ENCODE measurements at places on chromosomes 3 and 15.

DNA sequence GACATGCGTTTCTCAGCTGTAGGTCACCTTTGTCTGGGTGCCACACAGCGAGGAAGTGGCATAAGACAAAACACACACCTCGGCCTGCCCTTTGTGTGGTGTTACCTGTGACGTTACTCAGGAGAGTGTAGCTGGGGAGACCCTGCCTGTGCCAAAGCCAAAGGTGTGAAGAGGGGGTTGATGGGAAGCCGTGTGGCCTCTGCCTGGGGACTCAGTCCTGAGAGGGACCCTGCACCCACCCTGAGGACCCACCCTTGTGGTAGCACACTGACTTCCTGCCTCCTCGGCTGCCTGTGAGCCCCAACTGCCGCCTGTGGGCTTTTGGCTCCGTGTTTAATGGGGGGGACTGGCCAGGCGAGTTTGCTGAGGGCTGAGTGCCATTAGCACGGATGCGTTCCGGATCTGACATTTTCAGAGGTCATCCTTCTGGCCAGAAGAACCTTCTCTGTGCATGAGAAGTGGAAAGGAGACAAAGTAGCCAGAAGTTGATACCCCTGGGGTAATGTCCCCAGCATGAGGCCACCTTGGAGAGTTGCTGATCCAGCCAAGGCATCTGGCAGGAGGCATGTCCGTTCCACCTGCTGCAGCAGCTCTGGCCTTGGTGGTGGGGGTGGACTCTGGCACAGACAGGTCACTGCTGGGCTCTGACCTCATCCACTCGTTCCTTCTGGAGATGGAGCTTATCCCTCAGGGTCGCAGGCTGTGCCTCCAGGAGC is 51.8 kb upstream of the FURIN start:
- no peak for DNase-seq

- DNase-seq = no peak
Measured at GRCh38 chr3:156418428-156418827, 136.5 kb downstream of the SSR3 start.

GRCh38 chr3:183208800-183209199 is 44.3 kb upstream of the B3GNT5 start:
- DNase-seq = no peak

GRCh38 chr3:161915418-161915750 is 418.8 kb downstream of the OTOL1 start:
- DNase-seq = no peak

DNA sequence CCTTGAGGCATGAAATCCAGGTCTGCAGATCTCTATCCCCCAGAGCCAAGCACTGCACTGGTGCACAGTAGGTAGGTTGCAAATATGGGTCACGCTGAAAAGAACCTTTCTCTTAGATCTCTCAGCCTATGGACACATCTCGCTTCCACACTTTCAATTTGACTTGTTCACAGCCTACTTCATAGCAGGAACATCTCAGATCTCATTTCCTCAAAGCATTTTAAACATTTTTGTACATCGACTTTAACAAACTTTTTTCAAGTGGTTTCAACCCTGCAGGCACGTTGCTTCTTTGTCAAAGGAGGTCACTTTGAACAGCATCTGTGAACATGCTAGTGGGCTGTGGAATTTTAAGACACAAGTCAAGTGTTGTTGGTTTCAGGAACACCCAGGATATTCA is 76.0 kb downstream of the SLC12A8 start:
- no peak for DNase-seq

DNA sequence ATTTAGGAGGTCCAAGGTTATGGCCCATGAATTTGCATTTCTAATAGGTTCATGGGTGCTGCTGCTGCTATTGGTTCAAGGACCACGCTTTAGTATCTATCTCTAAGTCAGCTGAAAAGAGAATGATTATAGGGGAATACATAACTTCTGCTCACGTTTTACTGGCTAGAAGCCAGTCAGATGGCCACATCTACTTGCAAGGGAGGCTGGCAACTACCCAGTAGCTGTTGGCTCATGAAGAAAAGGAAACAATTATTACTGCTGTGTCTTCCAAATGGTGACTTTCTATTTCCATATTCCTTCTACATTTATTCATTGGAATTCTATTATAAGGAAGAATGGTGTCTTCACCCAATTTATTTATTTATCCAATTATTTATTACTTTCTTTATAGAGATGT is 54.2 kb downstream of the SLC25A36 start:
- no peak for DNase-seq

- DNase-seq = no peak
Measured at GRCh38 chr3:46497556-46498265, at the start of gene RTP3. RTP3 (plus strand) TSS chr3:46497976; CDS start chr3:46498063, 87 bp downstream.

DNA sequence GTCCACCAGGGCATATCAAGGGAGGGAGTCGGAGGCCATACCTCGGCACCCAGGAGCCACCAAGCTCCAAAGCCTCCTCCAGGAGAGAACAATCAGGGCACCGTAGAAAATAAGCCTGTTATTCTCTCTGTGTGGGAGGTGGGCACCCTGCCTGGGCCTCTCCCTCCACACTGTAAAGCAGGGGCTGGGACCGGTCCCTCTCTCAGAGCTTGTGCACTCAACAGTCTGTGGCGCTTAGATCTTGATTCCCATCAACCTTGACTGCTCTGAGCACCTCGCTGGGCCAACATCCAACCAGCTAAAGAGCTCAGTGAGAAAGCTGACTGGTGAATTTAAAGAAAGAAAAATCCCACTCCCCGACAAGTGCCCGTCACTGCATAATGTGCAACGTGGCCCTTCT is 53.0 kb downstream of the PCSK6 start:
- no peak for DNase-seq

DNA sequence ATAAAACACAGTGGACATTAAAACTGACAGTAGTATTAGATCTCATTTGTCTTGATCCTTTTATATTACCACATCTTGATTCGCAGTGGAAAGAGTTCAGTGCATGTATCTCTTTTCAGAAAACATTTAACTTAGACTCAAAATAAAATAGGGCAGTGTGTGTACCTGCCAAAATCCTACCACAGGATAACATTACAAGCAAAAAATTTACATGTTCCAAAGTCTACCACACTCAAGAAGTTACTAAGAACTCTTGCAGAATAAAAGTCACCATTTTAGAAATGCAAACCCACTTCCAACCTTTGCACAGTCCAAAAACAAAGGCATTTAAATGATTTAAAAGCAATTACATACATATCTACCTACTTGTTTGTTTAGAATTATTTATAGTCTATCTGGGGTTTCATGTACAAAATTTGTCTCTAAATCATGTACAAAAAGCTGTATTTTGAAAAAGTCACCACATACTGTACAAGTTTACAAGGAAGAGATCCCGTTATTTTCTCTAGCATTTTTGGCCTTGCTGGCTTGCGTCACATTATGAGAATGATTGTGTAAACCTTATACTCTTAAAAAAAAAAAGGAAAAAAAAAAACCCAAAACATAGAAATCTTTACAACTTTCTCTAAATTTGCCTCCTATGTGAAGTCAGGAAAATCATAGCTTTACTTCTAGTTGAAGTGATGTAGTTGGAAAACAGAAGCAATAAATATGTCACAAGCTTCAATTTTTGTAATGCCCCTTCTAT is 153.8 kb downstream of the ADAM10 start:
- no peak for DNase-seq

- DNase-seq = no peak
Measured at GRCh38 chr15:70528270-70528706, 235.1 kb downstream of the UACA start.

- no peak for DNase-seq
Measured at GRCh38 chr3:114627770-114628169, 333.9 kb downstream of the TIGIT start.

- no peak for DNase-seq
Measured at GRCh38 chr3:175227126-175227525, 368.0 kb downstream of the NAALADL2 start.

DNA sequence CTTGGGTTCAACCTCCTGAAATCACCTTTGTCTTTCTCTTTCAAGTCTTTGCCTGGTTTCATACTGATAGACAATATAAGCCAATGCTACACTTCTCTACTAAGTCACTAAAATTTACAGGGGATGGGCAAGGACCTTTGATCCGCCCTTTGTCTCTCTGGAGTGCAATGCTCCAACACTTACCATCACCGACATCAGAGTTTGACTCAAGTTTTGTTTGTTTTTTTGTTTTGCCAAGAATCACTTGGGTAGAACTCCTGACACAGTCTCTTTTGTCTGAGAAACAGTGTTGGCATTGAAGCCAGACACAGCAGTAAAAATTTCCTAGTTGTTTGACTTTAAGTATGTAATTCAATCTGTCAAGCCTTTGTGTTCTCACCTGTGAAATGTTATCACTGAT is 29.3 kb downstream of the NFKBIZ start:
- no peak for DNase-seq

GRCh38 chr3:58485801-58486435 is 6.0 kb upstream of the KCTD6 start:
- DNase-seq = no peak

DNA sequence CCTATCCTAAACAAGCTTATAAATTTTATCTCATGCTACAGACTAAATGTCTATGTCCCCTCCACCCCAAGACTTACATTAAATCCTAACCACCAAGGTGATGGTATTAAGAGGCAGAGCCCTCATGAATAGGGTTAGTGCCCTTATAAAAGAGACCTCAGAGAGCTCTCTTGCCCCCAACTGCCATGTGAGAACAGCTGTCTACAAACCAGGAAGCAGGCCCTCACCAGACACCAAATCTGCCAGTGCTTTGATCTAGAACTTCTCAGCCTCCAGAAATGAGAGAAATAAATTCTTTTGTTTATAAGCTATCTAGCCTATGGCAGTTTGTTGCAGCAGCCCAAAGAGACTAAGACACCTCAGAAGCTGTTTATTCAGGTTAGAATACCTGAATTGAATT is 58.5 kb downstream of the TP53BP1 start:
- DNase-seq = no peak

GRCh38 chr3:150127011-150127490 is 156.4 kb upstream of the PFN2 start:
- DNase-seq = no peak

- no peak for DNase-seq
Measured at GRCh38 chr3:54641226-54642014, 286.4 kb downstream of the LRTM1 start.

GRCh38 chr3:185081521-185081920 is 71.3 kb downstream of the C3orf70 start:
- no peak for DNase-seq

- DNase-seq = peak; percentile 55
Measured at GRCh38 chr3:42683875-42684598, 1.3 kb upstream of the KLHL40 start.

DNA sequence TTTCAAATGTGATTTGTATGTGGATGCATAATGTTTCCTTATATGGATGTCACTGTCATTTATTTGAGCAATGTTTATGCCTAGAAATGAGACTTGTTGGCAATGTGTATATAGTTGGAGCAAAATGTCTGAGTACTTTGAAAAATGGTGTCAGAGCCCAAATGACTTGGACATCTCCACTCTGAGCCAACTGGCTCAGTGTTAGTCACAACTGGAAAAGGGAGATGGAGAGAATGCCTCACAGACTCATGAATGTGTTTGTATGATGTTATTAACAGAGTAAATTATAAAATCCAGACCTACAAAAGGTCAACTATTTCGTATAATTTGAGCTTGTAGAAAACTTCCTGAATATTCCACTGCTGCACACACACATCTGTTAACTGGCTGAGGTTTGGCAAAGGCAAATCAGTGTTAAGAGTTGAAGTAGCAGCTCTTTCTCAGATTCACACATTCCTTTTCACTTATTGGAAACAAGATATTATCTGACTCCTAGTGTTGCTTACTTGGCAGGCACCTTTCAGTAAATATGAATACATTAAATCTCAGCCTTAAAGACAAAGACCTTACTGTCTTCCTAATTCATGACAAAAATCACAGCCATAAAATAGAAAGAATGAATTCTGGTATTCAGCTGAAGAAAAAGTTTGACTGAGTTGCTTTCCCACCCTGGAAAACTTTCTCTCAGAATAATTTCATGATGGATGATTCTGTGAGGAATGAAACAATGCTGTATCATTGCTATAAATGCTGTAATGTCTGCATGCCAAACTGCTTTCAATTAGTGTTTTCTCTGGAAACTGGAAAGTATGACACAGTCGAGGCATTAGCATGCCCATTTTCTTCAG is 27.0 kb downstream of the ADIPOQ start:
- DNase-seq = peak; percentile 64

GRCh38 chr3:46068501-46068900 is 41.2 kb upstream of the XCR1 start:
- DNase-seq = no peak

DNA sequence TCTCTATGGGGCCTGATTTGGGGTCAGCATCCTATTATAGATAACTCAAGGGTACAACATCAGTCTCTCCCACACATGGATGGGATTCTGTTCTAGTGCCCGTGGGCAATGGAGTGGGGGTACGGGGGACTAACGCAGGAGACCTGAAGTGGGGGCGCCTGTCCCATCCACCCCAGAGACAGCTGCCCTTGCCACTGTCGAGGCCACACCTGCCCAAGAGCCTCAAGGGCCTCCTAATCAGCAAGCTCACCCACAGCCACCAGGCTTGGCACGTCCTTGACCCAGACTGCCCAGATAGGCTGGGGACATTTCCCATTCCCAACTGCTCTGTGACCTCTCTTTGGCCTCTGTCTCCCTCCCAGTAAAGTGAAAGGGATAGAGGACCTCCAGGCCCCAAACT is 8.5 kb upstream of the ISLR2 start:
- DNase-seq = no peak

GRCh38 chr3:52827441-52827840 is 3.0 kb downstream of the ITIH4 start:
- DNase-seq = no peak
